Activated CD4-positive, alpha-beta T cell treated with anti-CD3 and anti-CD28 coated beads, Interleukin-2, amount 50 U/mL, for 1 hour (primary cell): ENCODE measurements at places on chromosomes 6 and 20.

GRCh38 chr20:14342918-14343317, 5.5 kb upstream of the FLRT3 start:
- no peak for DNase-seq

DNA sequence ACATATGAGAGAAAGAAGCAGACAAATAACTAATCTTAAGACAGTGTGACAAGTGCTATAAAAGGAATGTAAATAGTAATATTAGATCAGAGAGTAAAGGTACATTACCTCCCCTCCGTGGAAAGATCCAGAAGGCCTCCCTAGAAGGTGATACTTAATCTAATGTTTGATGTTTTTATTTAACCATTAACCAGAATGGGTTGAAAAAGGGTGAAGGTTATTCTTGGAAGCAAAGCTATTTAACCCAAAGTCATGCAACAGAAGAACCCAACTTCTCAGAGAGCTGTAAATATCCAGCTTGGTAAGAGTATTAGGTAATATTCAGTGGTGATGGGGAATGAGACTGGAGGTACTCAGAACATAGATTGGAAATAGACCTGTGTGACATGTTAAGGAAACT, 68.0 kb upstream of the HIVEP1 start:
- no peak for DNase-seq

DNA sequence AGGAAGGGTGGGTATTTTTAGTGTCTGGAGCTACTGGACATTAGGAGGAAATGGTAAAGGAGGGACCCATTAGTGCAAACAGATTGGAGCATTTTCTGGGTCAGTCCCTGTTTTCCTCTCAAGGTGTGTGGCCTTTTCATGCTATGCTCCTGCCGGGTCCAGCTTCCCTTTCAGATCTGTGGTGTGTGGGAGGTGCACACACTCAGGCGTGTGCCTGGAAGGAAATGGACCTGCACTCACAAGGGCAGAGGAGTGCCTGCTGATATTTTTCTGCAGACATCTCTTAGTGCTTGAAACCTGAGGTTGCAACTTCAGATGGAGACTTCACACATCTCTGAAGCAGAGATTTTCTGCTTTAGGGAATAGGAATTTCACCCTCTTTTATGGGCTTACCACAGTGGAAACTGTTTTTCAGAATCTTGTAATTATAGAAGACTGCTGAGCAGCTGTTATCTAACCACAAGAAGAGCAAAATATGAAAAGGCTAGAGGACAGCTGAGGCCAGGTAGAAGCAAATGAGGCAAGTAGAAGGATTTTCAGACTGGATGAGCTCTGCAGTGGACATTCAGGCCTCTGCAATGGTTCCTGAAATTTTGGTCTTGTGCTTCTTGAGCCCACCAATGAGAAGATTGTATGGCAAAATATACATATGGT, 764.3 kb downstream of the QKI start:
- no peak for DNase-seq

DNA sequence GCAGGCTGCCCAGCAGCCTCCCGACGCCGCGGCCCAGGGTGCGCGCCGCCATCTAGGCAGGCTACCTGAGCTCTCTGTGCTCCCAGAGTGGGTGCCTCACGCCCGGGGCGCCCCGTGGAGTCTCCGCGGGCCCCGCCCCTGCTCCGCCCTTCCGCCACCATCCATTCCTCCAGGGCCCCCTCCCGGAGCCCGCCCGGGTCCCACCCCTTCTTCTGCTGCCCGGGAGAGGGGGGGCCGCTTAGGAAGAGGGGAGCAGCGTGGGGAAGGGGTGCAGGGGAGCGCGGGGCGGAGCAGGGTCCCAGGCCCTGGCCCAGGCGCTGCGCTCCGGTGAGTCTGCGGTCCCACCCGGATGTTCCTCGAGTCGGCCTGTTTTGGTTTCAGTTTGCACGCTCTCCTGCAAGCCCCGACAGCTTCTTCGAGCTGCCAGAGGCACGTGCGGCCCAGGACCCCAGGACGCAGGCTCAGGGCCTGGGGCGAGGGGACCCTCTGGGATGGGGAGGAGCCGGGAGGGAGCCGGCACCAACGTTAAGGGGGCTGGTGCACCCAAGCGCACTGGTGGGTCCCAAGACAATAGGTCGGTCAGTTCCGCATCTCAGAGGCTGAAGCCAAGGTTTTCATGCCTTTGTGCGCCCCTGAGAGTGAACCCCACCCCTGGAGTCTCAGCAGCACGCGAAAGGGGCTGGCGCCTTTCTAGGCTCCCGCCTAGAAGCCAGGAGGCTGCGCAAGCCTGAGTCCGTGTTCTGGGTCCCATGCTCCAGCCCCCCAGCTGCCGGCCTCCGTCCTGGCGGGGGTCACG, at the start of gene ACSS1:
ACSS1 (minus strand) TSS at position 89 of the 796 bp plus-strand sequence; CDS start at position 52, 37 bp downstream.
- peak; percentile 67 for DNase-seq

- no peak for DNase-seq
Measured at GRCh38 chr20:12293900-12294299, 376.2 kb downstream of the BTBD3 start.

DNA sequence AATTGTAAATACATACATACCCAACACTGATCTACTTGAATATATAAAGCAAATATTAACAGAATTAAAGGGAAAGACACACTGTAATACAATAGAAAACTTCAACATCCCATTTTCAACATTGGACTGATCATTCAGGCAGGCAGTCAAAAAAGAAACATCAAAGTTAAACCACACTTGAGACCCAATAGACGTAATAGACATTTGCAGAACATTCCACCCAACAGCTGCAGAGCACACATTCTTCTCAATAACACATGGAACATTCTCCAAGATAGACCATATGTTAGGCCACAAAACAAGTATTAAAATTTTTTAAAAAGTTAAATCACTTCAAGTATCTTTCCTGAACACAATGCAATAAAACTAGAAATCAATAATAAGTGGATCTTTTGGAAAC, 698.2 kb downstream of the COL12A1 start:
- no peak for DNase-seq

DNA sequence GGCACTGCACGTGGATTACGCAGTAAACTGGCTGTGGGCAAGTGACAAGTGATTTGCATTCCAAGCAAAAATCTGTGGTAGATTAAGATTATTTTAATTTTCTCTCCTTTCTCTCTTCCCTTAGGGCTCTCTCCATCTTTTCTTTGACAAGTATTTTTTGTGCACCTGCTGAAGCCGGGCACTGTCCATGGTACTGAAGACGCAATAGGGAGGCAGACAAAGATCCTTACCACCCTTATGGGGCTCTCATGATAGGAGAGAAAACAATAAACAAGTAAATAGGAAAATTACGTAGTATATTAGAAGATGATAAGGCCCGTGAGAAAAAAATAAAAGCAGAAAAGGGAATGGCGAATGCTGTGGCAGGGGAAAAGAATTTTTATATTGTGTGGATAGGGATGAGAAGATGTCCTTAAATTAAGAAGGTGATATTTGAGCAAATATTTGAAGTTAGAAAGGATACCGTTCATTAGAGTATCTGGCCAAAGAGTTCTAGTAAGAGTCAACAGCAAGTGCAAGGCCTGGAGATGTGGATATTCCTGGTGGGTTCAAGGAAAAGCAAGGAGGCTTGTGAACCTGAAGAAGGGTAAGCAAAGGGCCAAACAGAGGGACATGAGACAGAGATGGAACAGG, 146.0 kb downstream of the LAMP5 start:
- no peak for DNase-seq

DNA sequence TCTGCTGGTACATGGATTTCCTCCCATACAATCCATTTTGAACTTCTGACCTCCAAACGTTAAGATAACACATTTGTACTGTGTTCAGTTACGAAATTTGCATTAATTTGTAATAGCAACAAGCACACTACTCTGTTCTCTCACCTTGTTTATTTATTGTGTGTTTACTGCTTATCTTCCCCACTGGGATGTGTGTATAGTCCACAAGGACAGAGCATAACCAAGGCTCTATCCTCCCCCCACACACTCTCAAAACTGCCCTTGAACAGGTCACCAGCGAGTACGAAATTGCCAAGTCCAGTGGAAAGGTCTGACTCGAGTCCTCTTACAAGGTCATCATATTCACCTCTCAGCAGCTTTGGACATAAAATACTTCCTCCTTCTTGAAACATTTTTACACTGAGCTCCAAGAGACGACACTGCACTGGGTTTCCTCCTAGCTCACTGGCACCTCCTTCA, 18.6 kb downstream of the ADTRP start:
- no peak for DNase-seq
